ENCODE measurements at places on chromosomes 11 and 22. TPM values are rescaled to one million over a fixed set of nuclear protein-coding genes. Genes with fewer than 3 reads are reported as not detected.

- H3K27ac ChIP-seq, result no peak overlapping the region
- no peaks in the 10 kb centered on the region for H3K36me3 ChIP-seq
- H3K4me1 ChIP-seq, result no peaks in the 10 kb centered on the region
Measured at GRCh38 chr22:37210041-37210803, 2.1 kb downstream of the SSTR3 start.

GRCh38 chr11:18265949-18266348, at the start of gene SAA1:
Gene SAA1, plus strand, starts transcription at chr11:18266264. Its CDS starts 624 bp downstream, at chr11:18266888.
- peaks cover 36% of the 10 kb centered on the region for H3K4me1 ChIP-seq
- peaks cover 5% of the 10 kb centered on the region for H3K27me3 ChIP-seq
- H3K27ac ChIP-seq, result peak within 1 kb of the TSS; percentile 31
- no peak for DNase-seq

GRCh38 chr11:19879307-19880087, 166.9 kb downstream of the NAV2 start:
- no peak overlapping the region for H3K27ac ChIP-seq
- no peaks in the 10 kb centered on the region for H3K4me1 ChIP-seq
- no peak overlapping the region for H3K4me3 ChIP-seq
- DNase-seq, result no peak

- peaks cover 6% of the 10 kb centered on the region for H3K4me1 ChIP-seq
- no peak overlapping the region for H3K27ac ChIP-seq
- H3K4me3 ChIP-seq, result no peak overlapping the region
- no peaks in the 10 kb centered on the region for H3K36me3 ChIP-seq
Measured at GRCh38 chr11:108960501-108960900, 295.6 kb downstream of the DDX10 start.

BAIAP2L2 gene
- total RNA-seq, result 0.70 TPM

ZNF215 gene
- total RNA-seq, result 1.1 TPM

All from activated CD8-positive, alpha-beta memory T cell treated with anti-CD3 and anti-CD28 coated beads, Interleukin-2, amount 10 ng/mL, durations not matched to agents 7 days and 5 days (primary cell).